Activated CD4-positive, alpha-beta T cell treated with anti-CD3 and anti-CD28 coated beads, Interleukin-2, amount 10 ng/mL, durations not matched to agents 7 days and 5 days (primary cell): ENCODE measurements at places on chromosomes 4 and X.

DNA sequence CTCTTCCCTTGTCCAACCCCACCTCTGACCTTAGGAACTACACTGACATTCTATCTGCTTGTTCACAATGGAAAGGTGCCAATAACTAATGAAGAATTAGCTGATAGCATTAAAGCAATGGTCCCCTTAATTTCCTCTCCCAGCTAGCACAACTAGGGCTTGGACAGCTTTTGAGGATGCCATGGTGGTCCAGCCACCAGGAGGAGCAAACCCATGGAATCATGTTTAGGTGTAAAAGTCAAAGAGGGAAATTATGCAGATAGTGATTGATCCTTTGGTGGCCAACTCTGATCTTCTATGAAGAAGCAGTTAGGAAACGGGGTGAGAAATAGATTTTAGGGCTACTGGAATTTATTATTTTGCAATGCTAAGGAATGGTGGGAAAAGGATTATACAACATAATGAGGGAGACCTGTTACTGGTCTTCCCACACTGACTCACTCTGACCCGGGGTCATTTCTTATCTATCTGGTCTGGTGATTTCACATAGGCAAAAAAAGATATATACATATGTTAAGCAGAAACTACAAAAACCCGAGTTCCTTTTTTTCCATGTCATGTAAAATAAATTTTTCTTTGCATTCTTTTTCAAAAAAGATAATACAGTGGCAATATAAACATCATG lies 45.8 kb upstream of the FBXW7 start:
- DNase-seq, result no peak

- DNase-seq, result no peak
Measured at GRCh38 chr4:119738901-119739300, 110.3 kb upstream of the PDE5A start.

- DNase-seq, result no peak
Measured at GRCh38 chr4:142532054-142532453, 314.0 kb downstream of the INPP4B start.

- no peak for DNase-seq
Measured at GRCh38 chr4:20645236-20645635, 55.0 kb upstream of the PACRGL start.

GRCh38 chr4:89788206-89789072 lies 48.5 kb downstream of the SNCA start:
- DNase-seq, result no peak

DNA sequence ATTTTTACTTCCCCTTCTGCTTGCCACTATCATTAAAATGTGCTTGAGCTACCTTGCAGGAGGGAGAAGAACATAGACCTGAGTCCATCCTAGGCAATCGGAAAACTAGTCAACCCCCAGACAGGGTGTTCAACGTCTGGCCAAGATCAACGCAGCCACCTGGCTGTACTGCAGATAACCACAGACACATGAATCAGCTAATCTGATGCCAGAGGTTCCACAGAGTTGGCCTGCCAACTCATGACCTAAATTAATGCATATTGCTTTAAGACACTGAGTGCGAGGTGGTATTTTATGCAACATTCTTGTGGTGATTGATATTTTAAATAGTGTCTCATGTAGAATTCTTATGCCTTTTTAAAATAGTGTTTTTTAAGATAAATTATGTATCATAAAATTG lies 1283.8 kb upstream of the PABPC4L start:
- DNase-seq, result no peak

- DNase-seq, result no peak
Measured at GRCh38 chr4:7381890-7382633, 52.7 kb downstream of the PSAPL1 start.

- DNase-seq, result no peak
Measured at GRCh38 chrX:143661286-143661685, 25.4 kb upstream of the SLITRK4 start.

GRCh38 chr4:76208005-76208765 lies 5.4 kb downstream of the SCARB2 start:
- DNase-seq, result no peak

DNA sequence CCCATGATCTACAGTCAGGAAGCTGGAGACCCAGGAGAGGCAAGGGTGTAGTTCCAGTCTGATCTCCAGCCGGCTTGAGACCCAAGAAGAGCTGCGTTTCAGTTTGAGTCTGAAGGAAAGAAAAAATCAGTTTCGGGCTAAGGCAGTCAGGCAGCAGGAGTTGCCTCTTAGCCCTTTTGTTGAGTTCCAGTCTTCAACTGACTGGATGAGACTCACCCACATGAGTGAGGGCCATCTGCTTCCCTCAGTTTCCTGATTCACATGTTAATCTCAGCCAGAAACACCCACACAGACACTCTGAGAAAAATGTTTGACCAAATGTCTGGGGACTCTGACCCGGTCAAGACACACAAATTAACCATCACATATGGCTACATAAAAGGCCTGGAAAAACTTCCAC lies 73.6 kb upstream of the ELOVL6 start:
- no peak for DNase-seq

DNA sequence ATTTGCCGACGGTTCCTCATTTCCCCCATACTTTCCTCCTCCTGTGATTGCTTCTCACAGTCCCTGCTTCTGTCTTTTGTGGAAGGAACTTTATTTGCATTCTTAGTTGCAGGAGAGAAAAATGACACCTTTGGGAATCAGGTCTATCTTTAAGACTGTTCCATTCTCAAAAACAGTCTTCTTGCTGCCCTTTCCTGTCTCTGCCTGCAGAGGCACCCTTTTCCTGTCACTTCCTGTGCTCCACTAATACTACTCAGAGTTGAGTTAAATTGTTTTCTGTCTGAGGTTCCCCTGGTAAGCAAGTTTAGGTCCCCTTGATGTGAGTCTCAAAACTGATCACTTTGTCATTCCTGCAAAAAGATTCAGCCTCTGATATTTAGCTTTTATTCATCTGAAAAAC lies 208.8 kb upstream of the CLNK start:
- no peak for DNase-seq

- DNase-seq, result no peak
Measured at GRCh38 chr4:145011636-145012035, 86.4 kb downstream of the ANAPC10 start.

- DNase-seq, result no peak
Measured at GRCh38 chr4:170666909-170667308, 577.2 kb upstream of the AADAT start.

GRCh38 chr4:167100120-167100519 lies 134.2 kb downstream of the SPOCK3 start:
- DNase-seq, result no peak

DNA sequence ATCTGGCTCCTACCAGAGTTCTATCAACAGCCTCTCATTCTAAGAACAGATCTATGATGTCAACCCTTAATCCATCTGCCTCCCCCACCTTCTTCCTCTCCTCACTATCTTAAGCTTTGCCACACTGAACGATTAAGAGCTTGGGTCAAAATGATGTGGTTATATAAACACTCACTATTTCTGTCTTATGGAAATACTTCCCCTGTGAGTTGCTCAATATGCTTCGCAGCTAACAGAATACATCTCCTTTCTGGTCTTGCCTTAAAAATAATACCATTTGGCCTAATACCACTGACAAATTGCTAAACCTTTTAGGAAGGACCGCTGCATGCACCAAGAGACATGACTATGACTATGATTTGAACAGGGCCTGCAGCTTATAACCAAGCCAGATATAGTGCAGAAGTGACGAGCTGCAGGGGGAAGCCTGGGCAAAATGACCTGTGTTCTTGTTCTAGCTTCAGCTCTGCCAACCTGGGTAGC lies 130.9 kb downstream of the RNF150 start:
- DNase-seq, result no peak

DNA sequence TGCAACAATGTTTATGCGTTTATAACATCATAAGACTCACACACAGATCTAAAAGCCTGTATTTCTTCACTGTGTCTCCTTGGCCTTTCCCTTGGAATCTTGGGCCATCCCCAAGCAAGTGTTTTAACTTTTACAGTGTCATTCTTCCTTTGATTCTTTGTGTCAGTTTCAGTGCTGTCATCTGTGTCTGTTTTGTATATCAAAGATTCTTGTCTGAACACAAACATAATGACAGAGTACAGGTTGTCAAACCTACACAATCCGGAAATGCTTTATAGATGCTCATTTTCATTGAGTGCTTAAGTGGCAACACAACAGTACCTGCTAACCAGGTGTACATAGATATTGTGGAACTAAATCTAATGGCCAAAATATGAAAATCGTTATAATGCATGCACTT lies 1500.0 kb downstream of the TECRL start:
- no peak for DNase-seq

DNA sequence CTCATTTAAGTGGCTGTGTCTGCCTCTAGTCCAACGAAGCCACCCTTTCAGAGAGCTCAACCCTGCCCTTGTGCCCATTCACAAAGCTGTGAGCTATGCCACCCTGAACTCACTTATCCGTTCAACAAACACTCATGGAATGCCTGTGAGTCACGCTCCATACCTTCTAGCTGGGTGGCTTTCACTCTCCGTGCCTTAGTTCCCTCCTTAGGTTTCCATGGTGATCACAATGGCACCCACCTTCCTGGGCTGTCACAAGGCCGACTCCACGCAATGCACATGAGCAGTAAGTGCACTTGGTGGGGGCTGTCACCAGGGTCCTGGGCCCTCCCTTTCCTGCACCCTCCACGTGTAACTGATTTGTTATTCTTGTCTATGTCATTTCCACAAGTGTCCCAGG lies 37.2 kb upstream of the PPP2R2C start:
- DNase-seq, result peak; percentile 2

DNA sequence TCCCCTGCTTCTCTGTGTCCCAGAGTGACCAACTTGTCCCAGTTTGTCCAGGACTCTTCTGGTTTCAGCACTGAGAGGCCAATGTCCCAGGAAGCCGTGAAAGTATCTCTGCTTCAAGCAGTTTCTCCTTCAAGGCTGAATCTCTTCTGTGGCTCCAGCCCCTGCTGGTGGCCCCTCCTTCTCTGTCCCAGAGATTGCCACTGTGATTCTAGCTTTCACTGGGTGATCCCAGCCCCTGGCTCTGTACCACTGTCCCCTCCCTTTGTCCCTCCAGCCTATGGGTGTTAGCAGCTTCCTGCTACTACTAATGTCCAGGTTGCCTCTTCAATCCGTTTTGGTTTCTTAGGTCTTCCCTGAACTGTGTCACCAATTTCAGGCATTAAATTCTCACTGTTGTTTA lies 70.5 kb downstream of the SOX3 start:
- DNase-seq, result no peak

DNA sequence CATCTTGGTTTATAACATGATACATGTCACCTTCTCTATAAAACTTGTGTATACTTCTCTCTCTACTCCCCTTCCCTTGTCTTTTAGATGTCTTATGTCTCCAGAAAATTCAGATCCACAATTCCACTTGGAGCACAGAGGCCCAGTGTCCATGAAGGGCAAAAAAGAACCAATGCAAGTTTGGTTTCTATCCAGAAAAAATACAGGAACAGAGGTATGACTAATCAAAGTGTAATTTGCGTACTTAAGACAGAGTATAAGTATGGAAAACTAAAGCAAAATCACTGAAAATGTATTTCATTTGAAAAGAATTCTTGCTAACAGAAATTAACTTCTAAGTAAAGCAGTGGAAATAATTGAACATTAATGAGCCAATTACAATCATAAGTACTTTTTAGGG lies 46.2 kb downstream of the GUCY1B1 start:
- no peak for DNase-seq

DNA sequence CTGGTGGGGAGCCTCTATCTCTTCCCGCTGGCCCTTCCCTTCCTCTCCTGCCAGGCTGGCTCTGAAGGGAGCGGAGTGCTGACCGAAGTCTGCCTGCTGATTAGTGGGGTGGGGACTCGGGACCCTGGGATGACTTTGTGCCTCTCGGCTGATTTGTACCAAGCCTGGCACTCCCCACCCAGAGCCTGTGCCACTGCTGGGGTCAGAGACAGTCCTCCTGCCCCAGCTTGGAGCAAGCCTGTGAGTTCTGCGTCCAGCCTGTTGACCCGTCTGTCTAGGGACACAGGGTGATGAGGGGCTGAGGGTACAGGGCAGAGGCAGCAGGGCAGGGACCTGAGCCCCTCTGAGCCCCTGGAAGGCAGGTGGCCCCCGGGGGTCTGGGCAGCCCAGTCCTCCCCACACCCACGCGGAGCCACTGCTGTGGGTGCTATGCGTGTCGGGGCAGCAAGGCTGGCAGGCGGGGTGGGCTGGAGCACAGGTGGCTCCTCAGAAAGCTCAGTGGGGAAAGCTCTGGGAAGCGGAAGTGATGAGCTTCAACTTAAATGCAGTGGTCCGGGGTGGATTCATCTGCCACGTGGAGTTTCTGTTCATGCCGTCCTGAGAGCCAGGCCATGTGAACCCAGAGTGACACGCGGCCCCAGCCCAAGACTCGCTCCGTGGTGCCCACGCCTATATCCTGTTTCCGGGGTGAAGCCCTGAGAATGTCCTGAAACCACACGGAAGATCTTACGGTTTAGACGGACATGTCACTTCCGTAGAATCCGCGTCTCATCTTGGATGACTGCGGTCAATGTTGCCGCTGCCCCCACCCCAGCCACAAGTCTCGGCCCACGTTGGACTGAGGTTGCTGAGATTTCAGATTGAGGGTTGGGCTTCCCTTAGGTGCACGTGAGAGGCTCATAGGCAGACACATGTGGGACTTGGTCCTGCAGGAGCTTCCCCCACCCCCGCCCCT lies 21.1 kb upstream of the UVSSA start:
- DNase-seq, result no peak

GRCh38 chr4:147772459-147772969 lies 40.6 kb downstream of the ARHGAP10 start:
- no peak for DNase-seq

DNA sequence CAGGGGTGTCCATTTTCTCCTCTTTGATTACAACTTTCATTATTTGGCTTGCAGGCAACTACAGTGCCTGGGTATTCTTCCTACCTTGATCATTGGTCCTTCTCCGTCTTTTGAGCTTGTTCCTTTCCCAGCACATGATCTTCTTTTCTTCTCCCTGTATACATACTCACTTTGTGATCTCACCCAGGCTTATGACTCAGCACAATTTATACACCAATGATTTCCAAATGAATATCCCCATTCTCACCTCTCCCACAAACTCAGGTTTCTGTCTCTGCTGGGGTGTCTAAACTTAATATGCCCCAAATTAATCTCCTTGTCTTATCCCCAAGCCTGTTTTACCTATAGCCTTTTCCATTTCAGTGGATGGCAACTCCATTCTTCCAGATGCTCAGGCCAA lies 19.5 kb upstream of the C4orf54 start:
- DNase-seq, result no peak

DNA sequence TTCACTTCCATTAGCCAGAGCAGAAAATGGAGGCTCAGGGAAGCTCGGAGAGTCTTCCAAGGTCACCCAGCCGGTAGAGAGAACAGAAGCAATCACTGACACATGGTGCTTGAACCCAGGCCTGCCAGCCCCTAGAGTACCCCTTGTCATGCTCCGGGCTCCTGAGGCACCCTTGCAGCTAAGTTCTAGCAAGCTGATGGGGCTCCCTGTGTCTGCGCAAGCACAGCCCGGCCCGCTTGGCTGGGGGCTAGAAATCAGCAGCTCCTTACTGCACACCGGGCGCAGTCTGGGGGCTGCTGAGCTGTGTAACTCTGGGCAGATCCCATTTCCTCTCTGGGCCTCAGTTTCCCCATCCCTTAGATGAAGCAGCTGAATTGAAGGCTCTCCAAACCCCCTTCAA lies 102.1 kb upstream of the PSAPL1 start:
- DNase-seq, result no peak

- DNase-seq, result no peak
Measured at GRCh38 chr4:118004088-118004487, 30.2 kb upstream of the NDST3 start.

- no peak for DNase-seq
Measured at GRCh38 chr4:184693056-184693455, 40.8 kb downstream of the CENPU start.
